Karpas-422 (cell line): ENCODE measurements at places on chromosomes 3 and 15. TPM values are rescaled to one million over a fixed set of nuclear protein-coding genes. Genes with fewer than 3 reads are reported as not detected.

The TRPM1 gene
- not detected in 2 replicates for total RNA-seq

The RASGRF1 gene
- total RNA-seq: 3.6 and 10.5 TPM in 2 replicates

The RBP2 gene
- not detected in 2 replicates for total RNA-seq

The MAGI1 gene
- 0.71 TPM in 1 of 2 replicates, not detected in the other for total RNA-seq

The TPRG1 gene
- 2.5 TPM in 1 of 2 replicates, not detected in the other for total RNA-seq

GRCh38 chr3:197021231-197021630 is 8.4 kb downstream of the MELTF start:
- no peaks in the 10 kb centered on the region for H3K36me3 ChIP-seq
- H3K4me1 ChIP-seq: peaks cover 34% of the 10 kb centered on the region
- no peaks in the 10 kb centered on the region for H3K27me3 ChIP-seq
- DNase-seq: no peak
- H3K27ac ChIP-seq: no peak overlapping the region

DNA sequence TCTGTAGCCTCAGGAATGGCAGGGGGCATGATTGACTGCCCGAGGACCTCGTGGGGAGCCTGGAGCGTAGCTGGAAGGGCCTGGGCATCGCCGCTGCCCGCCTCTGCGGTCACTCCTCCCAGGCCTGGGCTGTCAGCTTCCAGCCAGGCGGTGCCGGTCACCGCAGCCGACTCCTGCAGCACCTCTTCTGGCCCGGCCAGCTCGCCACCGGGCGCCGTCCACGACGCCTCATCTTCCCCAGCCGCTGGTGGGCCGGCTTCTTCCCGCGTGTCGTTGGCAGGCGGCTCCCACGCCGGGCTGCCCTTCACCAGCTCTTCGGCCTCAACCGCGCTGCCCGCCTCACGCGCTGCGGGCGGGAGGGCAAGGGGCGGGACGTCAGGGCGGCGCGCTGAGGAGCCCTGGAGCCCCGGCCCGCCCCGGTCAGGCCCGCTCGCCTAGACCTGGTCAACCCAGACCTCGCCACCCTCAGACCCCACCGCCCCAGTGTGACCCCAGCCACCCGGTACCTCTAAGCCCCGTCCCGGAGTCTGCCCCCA is 1.0 kb downstream of the CSPG5 start:
- H3K4me1 ChIP-seq: peaks cover 11% of the 10 kb centered on the region
- H3K4me3 ChIP-seq: no peak overlapping the region
- no peaks in the 10 kb centered on the region for H3K27me3 ChIP-seq
- no peak overlapping the region for H3K27ac ChIP-seq
- DNase-seq: no peak
- H3K36me3 ChIP-seq: no peaks in the 10 kb centered on the region

GRCh38 chr15:31049682-31050615 is 51.6 kb downstream of the TRPM1 start:
- DNase-seq: peak; percentile 49
- no peaks in the 10 kb centered on the region for H3K27me3 ChIP-seq
- H3K27ac ChIP-seq: no peak overlapping the region
- H3K4me3 ChIP-seq: no peak overlapping the region; the same call in 1 of the 2 replicates

DNA sequence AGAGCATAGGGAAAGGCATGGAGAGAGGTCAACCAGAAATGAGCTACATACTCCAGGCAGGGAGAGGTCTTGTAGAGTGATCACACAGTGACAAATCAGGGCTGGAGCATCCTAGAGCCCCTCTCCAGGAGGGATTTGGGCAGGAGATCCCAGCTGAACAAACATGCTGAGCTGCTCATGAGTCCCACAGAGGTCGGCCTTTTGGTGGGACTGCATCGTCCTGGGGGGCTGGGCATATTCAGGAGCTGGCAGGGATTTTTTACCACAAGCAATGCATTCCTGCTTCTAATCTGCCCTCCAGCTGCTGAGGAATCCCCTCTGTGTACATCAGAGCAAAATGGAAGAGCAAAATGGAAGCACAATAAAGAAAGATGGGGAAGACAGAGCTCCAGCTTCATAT is 94.9 kb downstream of the NTRK3 start:
- no peaks in the 10 kb centered on the region for H3K36me3 ChIP-seq
- H3K4me1 ChIP-seq: no peaks in the 10 kb centered on the region
- DNase-seq: no peak
- H3K27me3 ChIP-seq: no peaks in the 10 kb centered on the region
- no peak overlapping the region for H3K4me3 ChIP-seq
- no peak overlapping the region for H3K27ac ChIP-seq

GRCh38 chr15:56174649-56175048 is 69.0 kb downstream of the RFX7 start:
- DNase-seq: no peak
- H3K27me3 ChIP-seq: no peaks in the 10 kb centered on the region
- no peaks in the 10 kb centered on the region for H3K4me1 ChIP-seq

The CRABP1 gene
- not detected in 2 replicates for total RNA-seq

DNA sequence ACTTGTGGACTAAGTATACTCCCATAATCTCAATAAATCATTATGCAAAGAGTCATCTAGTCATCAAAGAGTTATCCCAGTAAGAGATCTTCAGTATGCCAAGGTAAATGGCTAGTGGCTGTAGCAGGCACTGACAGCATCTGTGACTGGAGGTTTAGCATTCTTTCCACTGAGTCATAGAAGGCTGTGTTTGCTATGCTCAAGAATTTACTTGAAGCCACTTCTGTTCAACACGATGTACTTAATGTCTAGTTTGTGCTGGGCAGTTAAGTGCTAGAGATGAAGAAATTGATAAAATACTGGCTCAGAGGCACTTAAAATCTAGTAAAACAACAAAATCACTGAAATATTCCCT is 13.0 kb downstream of the ZBED2 start:
- DNase-seq: no peak
- H3K27me3 ChIP-seq: no peaks in the 10 kb centered on the region
- no peak overlapping the region for H3K4me3 ChIP-seq
- H3K4me1 ChIP-seq: no peaks in the 10 kb centered on the region
- H3K36me3 ChIP-seq: no peaks in the 10 kb centered on the region

- no peak for DNase-seq
- no peaks in the 10 kb centered on the region for H3K27me3 ChIP-seq
- H3K27ac ChIP-seq: no peak overlapping the region
- H3K4me1 ChIP-seq: peaks cover 51% of the 10 kb centered on the region
- H3K4me3 ChIP-seq: no peak overlapping the region
Observed at GRCh38 chr3:143307613-143308183, 188.1 kb downstream of the CHST2 start.

The CA12 gene
- not detected in 2 replicates for total RNA-seq

DNA sequence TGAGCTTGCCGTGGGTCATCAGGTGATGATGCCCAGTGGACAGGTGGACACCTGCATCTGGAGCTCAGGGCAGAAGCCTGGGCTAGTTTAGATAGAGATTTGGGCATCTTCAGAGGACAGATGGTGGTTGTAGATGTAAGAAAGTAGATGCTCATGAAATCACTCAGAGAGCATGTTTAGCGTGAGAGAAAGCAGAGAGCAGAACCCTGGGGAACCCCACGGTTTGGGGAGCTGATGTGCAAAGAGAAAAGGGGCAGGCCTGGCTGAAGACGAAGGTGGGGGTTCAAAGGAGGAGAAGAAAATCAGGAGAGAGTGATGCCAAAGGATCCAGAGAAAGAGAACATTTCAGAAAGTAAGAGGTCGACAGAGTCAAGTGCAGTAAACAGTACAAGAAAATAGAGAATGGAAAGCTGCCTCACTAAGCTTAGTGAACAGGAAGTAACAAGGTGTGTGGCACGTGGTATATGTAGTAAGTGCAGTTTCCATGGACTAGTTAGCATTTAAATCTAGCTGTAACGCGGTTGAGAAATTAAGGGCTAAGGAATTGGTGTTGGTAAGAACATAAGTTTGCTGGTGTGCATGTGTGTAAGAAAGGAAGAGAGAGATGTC is 13.5 kb downstream of the TIGIT start:
- H3K4me3 ChIP-seq: no peak overlapping the region
- no peaks in the 10 kb centered on the region for H3K4me1 ChIP-seq
- DNase-seq: no peak
- H3K27ac ChIP-seq: no peak overlapping the region

The POPDC2 gene
- total RNA-seq: 0.32 and 1.0 TPM in 2 replicates

- H3K27ac ChIP-seq: no peak overlapping the region
- H3K4me1 ChIP-seq: no peaks in the 10 kb centered on the region
- no peak for DNase-seq
- H3K36me3 ChIP-seq: no peaks in the 10 kb centered on the region
Observed at GRCh38 chr3:16090024-16090423, 84.5 kb upstream of the GALNT15 start.
